ENCODE measurements at places on chromosomes 7 and 10. TPM values are rescaled to one million over a fixed set of nuclear protein-coding genes. Genes with fewer than 3 reads are reported as not detected.
A peak's percentile ranks its signal among the peaks of the same experiment; 100 is the strongest.

Gene TRIM74
- total RNA-seq: 0.81 TPM

Gene PDK4
- 431 TPM for total RNA-seq

Gene SFRP4
- 0.32 TPM for total RNA-seq

Gene BEND7
- total RNA-seq: 18.6 TPM

Gene TNS3
- total RNA-seq: 44.8 TPM

Gene VAX1
- not detected for total RNA-seq

DNA sequence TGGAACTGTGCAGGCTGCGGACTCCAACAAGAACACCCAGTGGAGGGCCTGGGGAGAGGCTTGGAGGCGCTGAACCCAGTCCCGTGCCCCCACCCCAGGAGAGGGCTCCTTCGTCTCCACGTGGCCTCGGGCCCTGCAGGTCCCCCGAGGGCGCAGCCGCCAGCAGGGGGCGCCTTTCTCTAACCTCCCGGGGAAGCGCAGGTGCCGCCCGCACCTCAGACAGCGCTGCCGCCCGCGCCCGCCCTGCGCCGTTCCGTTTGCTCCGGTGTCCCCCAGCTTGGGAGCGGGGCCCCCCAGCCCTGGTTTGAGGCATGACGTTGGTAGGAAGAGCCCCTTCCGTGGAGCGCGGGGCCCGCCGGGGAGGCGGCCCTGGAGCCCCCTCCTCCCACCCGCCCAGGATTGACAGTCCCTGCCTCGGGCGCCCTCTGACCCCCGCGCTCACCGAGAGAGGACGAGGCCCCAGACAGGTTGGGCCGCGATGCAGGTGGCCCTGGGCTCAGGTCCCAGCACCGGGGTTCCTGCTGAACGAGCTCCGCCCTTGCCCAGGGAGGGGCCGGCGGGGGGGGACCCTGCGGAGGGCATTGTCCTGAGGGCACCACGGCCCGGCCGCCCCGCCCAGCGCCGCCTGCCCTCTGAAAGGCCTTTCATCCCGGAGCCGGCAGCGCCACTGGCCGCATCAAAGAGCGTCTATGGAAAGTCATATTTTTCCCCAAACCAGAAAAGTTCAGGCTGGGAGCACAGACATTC lies 42.8 kb downstream of the FOXL3 start:
- DNase-seq: peak; percentile 90

- no peak for DNase-seq
These were observed 139.0 kb downstream of the TPST1 start for GRCh38 chr7:66344166-66344565.

DNA sequence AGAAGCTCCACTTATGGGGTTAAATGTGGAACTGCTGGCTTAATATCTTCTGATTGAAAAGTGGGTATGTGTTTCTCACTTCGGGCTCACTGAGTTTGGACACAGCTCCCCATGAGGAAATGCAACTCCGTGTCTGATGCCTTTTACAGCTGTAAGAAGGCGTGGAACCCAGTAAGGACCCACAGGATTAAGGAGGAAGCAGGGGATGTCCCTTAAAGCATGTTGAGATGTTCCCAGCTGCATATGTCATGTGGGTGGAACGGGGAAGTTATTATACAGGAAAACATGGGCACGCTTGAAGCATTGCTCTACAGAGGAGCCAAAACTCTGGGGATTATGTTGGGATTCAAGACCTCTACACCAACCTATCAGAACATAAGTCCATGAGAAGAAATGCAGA lies 224.4 kb downstream of the NEBL start:
- DNase-seq: no peak

DNA sequence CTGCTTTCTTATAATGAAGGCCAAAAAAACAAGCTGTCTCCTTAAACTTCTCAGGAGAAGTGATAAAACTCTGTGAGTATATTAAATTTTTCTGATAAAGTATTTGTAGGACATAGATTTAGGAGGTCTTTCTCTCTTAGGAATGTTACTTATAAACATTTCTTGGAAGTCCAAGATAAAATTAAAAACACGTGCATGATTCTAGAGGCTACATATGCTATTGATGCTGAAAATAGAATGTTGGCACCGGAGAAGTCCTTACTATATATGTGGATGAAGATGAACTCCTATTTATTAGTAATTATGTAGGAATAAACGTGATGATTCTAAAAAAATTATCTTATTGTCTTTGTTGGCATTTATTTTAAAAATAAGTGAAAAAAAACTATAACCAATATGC lies 241.3 kb upstream of the LRRTM3 start:
- no peak for DNase-seq

DNA sequence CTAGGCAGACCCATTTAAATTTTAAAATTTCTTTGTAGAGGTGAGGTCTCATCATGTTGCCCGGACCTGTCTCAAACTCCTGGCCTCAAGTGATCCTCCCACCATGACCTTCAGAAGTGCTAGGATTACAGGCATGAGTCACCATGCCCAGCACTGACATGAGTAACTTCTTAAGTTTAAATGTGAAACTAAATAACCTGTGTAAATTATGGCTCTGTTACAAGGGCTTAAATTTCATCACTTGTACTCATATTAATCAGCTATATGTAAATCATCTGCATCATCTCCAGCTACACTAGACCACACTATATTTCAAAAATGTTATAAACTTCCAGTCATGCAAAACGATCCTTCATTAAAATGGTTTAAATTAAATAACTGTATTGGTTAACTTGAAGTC lies 56.1 kb downstream of the ATAD1 start:
- DNase-seq: no peak

DNA sequence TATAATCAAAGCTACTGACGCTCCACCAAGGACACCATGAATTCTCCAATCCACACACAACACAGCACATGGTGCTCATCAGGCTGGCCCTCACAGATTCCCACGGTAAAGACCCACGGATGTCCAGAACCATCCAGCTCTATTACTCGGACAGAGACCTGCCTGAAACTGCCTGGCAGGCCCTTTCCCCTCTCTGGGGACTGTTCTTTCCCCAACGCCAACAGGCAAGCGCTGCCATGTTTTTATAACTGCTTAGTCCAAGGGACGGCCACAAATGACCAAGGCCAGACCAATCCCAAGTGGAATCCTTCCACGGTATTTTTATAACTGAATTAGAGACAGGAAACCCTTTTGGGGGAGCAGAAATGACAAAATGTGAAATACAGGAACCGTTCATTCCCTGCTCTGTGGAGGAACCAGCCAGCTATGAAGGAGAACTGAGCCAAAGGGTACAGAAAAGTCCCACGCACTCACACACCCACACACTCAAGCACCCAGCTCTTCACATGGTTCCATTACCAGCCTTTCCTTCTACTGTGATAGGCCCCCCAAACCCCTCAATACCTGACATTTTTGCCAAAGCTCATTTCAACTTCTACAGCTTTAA lies 4.1 kb downstream of the PIP4K2A start:
- no peak for DNase-seq

GRCh38 chr7:144384555-144385245 lies 18.8 kb downstream of the NOBOX start:
- no peak for DNase-seq
